Colonic mucosa (tissue), 4 donors: ENCODE measurements at places on chromosomes 1 and 21. TPM values are rescaled to one million over a fixed set of nuclear protein-coding genes. Genes with fewer than 3 reads are reported as not detected.

C1orf141 gene
- not detected for total RNA-seq

GART gene
- total RNA-seq = 52.7 TPM

CD84 gene
- total RNA-seq = 1.3 TPM

SF3B4 gene
- 42.2 TPM for total RNA-seq

- no peak for DNase-seq
Observed at GRCh38 chr21:42122808-42123207, 51.7 kb downstream of the UMODL1 start.

DNA sequence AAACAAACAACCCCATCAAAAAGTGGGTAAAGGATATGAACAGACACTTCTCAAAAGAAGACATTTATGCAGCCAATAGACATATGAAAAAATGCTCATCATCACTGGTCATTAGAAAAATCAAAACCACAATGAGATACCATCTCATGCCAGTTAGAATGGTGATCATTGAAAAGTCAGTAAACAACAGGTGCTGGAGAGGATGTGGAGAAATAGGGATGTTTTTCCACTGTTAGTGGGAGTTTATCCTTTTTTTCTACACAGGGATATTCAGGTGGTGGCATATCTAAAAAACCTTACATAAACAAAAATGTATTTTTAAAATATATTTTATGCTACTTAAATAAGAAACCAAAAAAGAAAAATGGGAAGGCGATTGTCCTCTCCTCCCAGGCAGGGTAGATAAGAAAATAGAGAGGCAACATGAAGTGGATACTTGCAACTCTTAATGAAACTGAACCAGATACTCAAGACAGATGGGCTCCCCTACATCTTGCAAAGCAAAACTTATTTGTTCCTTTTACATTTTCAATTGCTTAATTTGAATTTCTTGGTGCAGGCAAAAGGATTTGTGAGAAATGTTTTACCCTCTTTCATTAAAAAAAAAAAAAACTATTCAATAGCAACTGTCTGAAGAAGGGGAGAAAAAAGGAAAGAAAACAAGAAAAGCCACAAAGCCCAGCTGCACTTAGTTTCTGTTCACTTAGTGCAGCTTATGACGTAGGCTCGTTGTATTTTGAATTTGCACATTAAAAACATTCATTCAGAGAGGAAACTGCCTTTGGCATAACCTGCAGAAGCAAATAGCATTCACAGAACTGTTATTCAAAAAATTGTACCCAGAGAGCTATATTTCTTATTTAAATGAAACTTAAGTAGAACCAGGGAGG lies 36.9 kb upstream of the RGS1 start:
- no peak for DNase-seq
